ENCODE measurements at places on chromosomes 7 and 10. TPM values are rescaled to one million over a fixed set of nuclear protein-coding genes. Genes with fewer than 3 reads are reported as not detected.

The ZMYND11 gene
- total RNA-seq, result 29.3 TPM

The SOSTDC1 gene
- total RNA-seq, result not detected

The TAS2R4 gene
- 1.3 TPM for total RNA-seq

The UCMA gene
- total RNA-seq, result not detected

The ZNF503 gene
- not detected for total RNA-seq

The ITGA8 gene
- not detected for total RNA-seq

The CD36 gene
- total RNA-seq, result not detected

The CHAT gene
- not detected for total RNA-seq

The EXOC4 gene
- total RNA-seq, result 79.2 TPM

The CRCP gene
- total RNA-seq, result 34.7 TPM

The CALHM1 gene
- total RNA-seq, result 0.17 TPM

The AKR1C4 gene
- not detected for total RNA-seq

The EPHB6 gene
- total RNA-seq, result 7.8 TPM

The PRPS1L1 gene
- not detected for total RNA-seq

The HSPA12A gene
- total RNA-seq, result 0.05 TPM

The LANCL2 gene
- total RNA-seq, result 11.8 TPM

The XRCC2 gene
- 13.8 TPM for total RNA-seq

The TSPAN15 gene
- total RNA-seq, result 12.0 TPM

The PDZD8 gene
- total RNA-seq, result 17.0 TPM

The TMEM213 gene
- 4.6 TPM for total RNA-seq

The CFAP58 gene
- 0.15 TPM for total RNA-seq

The CPA2 gene
- total RNA-seq, result not detected

The ELN gene
- not detected for total RNA-seq

The IGF2BP3 gene
- total RNA-seq, result 2.2 TPM

The CRHR2 gene
- total RNA-seq, result not detected

The ANKRD1 gene
- total RNA-seq, result not detected

The NAT16 gene
- total RNA-seq, result not detected

The CRYGN gene
- not detected for total RNA-seq

The CYP2C8 gene
- 0.22 TPM for total RNA-seq

The CYP2E1 gene
- total RNA-seq, result 1.0 TPM

The SMO gene
- not detected for total RNA-seq

The HHEX gene
- total RNA-seq, result 0.12 TPM

The PDZD7 gene
- total RNA-seq, result 0.71 TPM

The LRRC27 gene
- total RNA-seq, result 3.1 TPM

The EBF3 gene
- total RNA-seq, result not detected

The MRLN gene
- total RNA-seq, result not detected

The ASIC3 gene
- total RNA-seq, result 4.5 TPM

The OPALIN gene
- total RNA-seq, result not detected

The NPC1L1 gene
- not detected for total RNA-seq

The THNSL1 gene
- total RNA-seq, result 1.3 TPM

The UNCX gene
- not detected for total RNA-seq

The PNLIPRP2 gene
- total RNA-seq, result not detected

The MEIG1 gene
- not detected for total RNA-seq

The ABCB1 gene
- total RNA-seq, result 2.5 TPM

The MYL10 gene
- not detected for total RNA-seq

The AUTS2 gene
- 7.7 TPM for total RNA-seq

The SAMD9 gene
- 59.5 TPM for total RNA-seq

The MORN4 gene
- 1.3 TPM for total RNA-seq

The BAMBI gene
- not detected for total RNA-seq

The SPDYE6 gene
- not detected for total RNA-seq

The DGKI gene
- total RNA-seq, result 3.4 TPM

The ZNF22 gene
- 31.4 TPM for total RNA-seq

The SDK1 gene
- 0.20 TPM for total RNA-seq

The CDHR1 gene
- total RNA-seq, result 0.07 TPM

Measured in T-helper 1 cell treated with Interleukin-12 subunit alpha and Interleukin-12 subunit beta and Interleukin-4 antibody, amounts not matched to agents 30 ng/mL and 1 ng/mL, for 36 hours (primary cell).